NCI-H446 treated with DMSO at 0.1 percent for 48 hours (cell line): ENCODE measurements at places on chromosomes 6 and 20.

DNA sequence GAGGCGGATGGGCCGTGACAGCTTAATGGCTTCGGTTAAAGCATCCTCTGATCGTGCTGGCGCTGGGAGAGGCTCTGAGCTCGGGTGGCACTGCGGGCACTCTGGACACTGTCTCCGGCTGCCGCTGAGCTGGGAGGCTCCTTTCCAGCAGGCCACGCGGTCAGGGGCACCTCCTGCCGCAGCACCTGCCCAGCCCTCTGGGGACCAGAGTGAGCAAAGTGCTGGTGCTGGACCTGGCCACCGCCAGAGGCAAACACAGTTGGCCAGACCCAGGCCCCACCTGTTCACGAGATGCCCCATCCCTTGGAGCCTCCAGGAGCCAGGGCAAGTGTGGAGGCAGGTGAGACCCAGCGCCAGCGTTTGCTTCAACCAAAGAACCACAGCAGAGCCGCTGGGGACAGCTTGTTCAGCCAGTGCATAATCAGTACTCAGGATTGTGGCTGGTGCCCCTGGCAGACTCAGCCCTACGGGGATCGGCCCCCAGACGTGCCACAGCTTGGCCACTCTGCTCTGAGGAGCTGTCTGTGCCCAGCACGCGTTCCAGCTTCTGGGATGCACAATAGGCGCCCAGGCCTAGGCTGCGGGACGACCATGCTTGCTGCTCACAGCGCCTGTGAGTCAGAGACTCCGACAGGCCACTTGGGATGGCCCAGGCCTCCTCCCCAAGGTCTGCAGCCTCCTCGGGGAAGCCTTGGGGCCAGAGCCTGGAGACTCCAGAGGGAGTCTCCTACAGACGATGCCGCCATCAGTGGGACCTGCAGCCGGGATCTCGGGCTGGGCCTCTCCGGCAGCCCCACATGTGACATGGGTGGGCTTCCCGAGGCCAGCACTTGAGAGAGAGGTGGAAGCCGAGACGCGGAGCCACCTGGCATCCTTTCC is 38.2 kb upstream of the SLCO4A1 start:
- DNase-seq, result no peak

DNA sequence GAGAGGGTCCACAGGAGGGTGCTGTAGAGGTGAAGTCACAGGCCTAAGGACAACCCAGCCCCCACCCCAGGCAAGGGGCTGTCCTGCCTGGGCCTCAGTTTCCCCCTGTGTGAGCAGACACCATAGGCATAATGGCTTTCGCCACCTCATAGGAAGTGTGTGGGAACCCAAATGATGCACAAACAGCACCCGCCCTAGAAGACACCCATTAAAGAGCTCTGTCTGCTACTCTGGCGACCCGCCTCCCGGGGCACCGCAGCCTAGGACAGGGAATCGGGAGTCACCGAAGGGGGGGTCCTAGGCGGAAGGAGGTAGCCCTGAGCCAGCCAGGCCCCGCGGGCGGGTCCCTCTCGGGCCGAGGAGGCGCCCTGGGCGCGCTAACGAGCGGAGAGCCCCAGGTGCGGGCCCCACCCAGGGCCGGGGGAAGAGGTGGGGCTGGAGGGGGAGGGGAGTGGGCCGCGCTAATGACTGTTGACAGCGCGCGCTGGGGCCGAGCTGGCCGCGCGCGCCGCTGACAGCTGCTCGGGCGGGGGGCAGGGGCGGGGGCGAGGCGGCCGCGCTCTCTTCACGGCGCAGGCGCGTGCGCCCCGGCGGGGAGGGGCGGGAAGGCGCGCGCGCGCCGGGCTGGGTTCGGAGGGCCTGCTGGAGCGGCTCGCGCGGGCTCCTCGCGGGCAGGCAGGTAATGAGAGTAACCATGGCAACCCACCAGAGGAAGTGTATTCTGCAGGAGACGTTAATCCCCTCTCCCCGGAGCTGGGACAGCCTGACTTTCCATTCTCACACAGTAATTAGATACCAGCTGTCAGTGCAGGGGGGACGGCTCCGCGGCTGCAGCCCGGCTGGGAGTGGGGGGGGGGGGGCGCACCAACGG is 48.9 kb downstream of the NOL4L start:
- DNase-seq, result peak; percentile 69

DNA sequence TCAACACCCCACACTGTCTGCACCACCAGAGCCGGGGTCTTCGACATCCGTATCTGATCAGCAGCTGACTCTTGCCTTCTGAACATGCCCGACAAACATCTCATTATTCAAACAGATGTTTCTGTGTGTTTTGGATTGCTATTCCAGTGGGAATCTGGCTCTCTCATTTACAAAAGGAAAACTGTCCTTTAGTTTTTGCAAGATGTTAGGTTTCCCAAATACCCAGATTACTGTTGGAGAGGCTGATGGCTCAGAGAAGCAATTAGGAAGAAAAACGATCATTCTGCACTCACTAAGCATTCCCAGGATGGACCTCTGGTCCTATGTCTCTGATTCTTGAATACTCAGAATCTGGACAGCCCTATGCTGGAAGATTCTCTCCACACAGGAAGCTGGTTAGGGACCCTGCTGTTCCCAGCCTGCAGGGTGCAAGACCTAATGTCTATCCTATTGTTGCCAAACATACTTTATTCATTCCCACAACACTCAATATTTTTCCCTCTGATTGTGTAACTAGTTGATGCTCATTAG is 532.9 kb downstream of the CDH26 start:
- DNase-seq, result no peak

- DNase-seq, result no peak
These were observed 163.7 kb downstream of the CDH26 start for GRCh38 chr20:60121903-60122302.

GRCh38 chr6:168035098-168035660 is 37.7 kb downstream of the KIF25 start:
- no peak for DNase-seq

GRCh38 chr6:148495029-148495428 is 152.4 kb downstream of the SASH1 start:
- no peak for DNase-seq

DNA sequence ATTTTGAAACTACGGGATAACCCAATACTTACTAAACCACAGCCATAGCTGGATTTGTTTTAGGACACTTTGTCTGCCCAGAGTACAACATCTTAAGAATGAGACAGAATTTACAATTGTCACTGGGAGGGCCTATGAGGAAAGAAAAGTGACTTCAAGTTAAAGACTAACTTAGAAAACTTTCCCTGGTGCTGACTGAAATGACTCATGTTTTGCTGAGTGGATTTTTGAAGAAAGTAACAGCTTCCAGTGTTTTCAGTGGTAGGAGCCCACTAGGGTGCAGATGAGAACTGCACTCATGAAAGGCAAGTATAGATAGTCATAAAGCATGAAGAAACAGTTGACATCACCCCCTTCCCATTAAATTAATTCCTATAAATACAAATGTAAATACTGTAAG is 988.2 kb upstream of the MAP3K7 start:
- no peak for DNase-seq

GRCh38 chr6:128723667-128724066 is 159.3 kb upstream of the LAMA2 start:
- DNase-seq, result no peak

DNA sequence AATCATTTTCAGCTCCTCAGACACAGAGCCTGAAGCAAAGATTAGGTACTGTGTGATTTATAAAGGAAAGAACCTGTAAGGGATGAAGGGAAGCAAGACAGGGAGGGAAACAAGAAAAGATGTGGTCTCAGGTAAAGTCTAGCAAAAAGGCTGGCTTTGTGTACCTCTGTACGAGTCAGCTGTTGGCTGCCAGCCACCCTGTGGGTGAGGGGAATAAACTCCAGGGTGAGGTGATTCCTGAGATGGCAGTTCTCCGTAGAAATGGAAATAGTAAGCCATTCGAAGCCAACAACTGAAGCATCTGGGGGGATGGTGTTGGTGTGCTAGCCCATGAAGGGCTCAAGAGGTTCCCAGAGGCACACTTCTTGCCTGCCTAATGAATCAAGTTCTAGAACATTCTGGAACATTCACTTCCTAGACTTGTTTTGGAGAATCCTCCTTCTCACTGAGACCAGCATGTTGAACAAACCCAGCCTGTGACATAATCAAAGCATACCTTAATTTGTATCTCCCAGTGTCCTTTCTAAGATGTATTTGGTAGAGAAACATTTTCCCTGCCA is 10.6 kb upstream of the TTPAL start:
- DNase-seq, result no peak

- peak; percentile 36 for DNase-seq
These were observed 270.8 kb downstream of the PREX1 start for GRCh38 chr20:48556956-48557355.

DNA sequence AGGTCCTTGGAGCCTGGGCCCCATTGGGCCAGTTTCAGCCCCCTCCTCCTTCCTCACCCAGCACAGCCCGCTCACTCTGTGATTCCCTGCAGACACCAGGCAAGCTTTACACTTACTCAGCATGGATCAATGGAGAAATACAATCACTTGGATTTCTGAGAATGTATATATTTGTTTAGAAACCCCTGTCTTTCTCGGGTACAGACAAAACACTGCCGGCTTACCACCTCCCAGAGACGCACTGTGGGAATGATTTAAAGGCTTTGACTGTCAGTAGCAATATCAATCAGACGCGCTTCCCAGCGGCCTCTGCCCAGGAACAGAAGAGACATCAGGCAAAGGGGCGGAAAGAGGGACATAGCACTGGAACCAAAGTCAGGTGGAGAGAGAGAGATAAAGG is 186.5 kb downstream of the MAFB start:
- DNase-seq, result no peak

DNA sequence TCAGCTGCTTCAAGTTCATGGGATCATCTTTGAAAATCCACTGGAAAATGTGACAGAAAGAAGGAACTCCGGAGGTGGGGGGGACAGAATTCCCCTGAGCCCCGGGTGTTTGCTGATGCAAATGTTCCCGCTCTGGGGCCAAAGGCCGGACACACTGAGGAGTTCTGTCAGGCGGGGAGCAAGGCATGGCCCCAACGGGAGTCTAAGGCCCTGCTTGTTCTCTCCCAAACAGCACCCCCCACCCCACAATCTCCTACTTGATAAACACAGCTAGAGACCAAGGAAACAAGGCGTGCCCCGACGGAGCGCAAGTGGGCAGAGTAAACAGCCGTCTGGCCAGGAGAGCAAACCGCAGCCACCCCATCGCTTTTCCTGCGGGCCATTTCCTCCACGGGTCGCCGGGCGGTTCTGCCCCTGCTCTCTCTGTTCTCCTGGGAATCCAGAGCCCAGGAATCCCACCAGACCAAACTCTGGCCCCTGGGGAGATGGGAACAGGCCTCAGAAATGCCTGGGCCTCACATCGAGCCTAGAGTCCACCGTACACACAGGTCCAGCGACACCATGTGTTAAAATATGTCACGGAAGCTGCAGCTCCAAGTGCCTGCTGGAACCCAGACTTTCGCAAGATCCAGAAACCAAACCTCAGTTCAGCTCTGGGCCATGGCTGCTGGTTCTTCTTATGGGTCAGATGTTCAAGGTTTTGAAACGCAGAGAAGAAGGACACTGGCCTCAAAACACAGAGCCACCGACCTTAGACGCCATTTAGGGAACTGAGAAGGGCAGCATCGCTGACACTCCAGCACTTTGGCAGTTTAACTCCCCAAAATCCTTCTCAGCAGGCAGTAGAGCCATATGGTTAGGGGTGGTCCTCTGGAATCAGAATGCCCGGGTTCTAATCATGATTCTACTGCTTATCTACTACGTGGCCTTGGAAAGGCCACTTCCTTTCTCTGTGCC is 104.2 kb downstream of the PREX1 start:
- no peak for DNase-seq

DNA sequence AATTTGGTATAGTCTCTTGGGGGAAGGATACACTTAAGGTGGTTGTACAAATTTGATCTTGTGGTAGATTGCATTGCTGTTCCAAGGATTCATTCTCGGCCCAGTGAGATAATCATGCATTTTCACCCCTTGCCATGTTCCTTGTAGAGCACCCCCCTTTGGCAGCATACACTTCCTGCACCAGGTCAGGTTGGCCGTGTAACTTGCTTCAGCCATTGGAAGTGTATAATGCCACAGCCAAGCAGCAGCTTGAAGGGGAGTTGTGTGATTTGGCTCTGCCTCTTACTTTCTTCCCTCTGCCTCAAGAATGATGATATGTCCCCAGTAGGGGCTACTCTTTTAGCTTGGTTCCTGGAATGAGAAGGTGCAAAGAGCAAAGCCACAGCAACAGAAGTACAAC is 21.9 kb downstream of the CCN2 start:
- no peak for DNase-seq

- DNase-seq, result no peak
These were observed 14.2 kb downstream of the MANBAL start for GRCh38 chr20:37303637-37304036.

DNA sequence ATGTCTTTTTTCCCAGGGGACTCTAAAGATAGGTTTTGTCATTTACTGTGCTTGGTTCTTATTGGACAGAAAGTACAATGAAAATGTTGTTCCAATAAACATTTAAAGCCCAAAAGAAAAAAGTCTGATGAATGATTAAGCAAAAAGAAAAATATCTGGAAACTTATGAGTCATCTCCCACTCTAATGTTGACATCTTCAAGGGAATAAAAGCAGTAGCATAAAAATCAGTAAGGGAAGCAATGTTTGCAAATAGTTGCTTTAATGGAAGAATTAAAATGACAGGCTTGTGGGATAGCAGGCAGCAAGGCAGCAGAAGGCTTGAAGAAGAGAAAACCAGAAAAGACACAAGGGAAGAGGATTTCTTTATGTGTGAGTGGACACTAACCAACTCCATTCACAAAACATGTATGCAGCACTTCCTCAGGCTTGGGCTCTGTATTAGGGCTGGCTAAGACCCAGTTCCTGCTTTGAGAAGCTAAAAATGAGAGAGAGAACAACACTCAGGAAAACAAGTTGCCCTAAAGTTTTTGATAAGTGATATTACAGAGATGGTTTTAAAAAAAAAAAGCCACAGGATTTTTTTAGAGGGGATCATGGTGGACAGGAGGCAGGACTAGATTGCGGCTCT is 263.2 kb upstream of the NT5E start:
- no peak for DNase-seq

DNA sequence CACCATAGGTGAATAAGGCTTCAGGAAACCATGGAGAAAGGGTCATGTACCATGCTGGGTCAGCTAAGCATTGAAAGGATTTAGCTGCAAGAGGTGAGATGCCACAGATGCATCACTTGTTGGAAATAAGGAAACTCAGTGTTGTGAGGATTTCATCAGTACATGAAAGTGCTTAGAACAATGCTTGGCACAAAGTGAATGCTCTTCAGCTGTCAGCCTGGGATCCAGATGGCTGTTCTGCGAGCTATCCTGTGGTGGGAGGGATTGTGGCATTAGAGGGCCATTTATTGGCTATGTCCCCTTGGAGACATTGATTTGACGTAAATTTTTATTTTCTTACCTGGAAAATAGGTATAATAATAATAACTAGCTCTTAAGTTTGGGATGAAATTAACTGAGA is 53.0 kb downstream of the ELOVL2 start:
- no peak for DNase-seq

GRCh38 chr6:170122651-170123050 is 168.2 kb downstream of the DLL1 start:
- no peak for DNase-seq

DNA sequence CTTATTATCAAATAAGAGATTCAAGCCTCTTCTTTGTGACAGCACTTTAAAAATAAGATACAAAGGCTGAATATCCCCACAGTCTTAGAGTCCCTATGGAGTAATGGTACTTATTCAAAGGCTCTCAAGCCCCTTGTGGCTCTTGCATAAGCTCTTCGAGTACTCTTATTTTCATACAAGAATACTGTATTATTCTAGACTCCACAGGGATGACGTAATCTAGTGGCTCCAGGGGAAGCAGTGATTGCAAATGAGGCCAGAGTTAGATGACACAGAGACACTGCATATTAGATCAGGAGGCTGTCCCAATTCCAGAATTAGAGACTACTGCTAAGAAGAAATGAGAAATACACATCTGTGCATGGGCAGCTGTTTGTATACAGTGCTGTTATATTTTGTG is 1195.9 kb upstream of the MAP3K7 start:
- no peak for DNase-seq
